ENCODE measurements at places on chromosomes 7 and 10.
A peak's percentile ranks its signal among the peaks of the same experiment; 100 is the strongest.

GRCh38 chr10:101617102-101617823 lies 29.1 kb downstream of the DPCD start:
- DNase-seq = no peak

- no peak for DNase-seq
Observed at GRCh38 chr7:69939317-69939716, 341.0 kb downstream of the AUTS2 start.

DNA sequence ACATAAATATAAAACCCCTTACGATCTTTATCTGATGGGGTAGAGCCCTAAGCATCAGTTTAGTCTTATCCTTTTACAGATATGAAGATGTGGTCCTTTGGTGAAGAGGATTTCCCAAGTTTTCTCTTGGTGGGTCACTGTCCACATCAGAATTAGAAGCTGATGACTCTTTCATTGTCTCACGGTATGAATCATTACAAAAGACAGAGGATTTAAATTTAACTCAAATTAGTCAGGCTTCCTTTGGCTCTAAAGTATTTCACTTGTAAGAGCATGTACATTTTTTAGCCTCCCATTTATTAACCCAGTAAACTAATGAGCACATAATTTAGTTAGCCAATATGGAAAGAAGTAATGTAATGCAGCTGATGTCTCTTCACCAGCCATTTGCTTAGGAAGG lies 49.9 kb upstream of the TMEM26 start:
- DNase-seq = no peak

GRCh38 chr10:90007226-90007625 lies 305.8 kb downstream of the KIF20B start:
- no peak for DNase-seq

DNA sequence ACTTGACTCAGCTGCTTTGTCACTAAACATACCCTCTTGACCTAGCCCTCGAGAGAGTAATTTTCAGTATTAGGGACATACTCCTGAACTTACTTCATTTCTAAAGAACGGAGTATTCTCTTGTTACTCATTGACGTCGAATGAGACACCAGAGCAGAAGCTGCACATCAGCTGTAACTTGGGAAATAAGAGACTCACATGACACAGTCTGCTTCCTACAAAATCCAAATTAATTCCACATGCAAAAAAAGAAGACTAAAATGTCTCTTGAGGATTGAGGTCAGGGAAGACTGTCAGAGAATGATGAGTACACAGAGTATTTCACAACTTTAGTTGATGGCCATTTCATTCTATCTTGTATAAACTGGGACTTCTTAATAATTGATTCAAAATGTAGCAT lies 114.7 kb upstream of the EGFR start:
- no peak for DNase-seq

DNA sequence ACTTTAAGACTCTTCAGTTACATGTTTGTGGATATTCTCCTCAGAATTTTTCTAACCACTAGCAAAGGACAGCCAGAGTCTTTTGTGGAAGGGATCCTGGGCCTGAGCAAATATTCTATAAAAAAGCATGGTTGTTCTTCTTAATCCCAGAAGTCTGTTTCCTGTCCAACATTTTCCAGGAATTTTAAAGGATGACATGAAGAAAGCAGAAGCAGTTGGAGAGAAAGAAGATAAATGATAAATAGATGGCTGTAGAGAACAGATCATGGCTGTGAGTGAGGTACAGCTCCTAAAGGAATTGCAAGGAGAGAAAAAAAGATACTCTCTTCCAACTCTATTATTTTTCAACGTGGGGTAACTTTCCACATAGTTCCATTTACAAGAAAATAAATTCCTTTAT lies 91.8 kb upstream of the STEAP4 start:
- DNase-seq = no peak

DNA sequence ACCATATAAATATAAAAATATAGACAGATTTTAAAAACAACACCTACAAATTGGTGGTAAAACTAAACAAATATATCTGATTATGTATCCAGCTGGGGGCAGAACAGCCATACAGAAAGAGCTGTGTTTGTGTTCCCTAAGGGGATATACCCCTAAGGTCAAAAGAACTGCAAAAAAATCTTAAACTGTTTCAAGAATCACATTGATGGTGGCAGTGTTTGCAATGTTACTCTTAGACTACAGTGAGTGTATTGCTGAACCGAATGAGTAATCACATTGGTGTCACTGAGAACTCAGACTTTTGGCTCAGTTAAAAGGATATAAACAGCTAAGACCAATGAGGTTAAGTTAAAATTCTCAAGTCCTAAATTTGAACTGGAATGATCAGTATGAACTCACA lies 27.1 kb upstream of the PTPRN2 start:
- DNase-seq = no peak

GRCh38 chr10:29319205-29319781 lies 30.4 kb downstream of the LYZL1 start:
- DNase-seq = no peak

DNA sequence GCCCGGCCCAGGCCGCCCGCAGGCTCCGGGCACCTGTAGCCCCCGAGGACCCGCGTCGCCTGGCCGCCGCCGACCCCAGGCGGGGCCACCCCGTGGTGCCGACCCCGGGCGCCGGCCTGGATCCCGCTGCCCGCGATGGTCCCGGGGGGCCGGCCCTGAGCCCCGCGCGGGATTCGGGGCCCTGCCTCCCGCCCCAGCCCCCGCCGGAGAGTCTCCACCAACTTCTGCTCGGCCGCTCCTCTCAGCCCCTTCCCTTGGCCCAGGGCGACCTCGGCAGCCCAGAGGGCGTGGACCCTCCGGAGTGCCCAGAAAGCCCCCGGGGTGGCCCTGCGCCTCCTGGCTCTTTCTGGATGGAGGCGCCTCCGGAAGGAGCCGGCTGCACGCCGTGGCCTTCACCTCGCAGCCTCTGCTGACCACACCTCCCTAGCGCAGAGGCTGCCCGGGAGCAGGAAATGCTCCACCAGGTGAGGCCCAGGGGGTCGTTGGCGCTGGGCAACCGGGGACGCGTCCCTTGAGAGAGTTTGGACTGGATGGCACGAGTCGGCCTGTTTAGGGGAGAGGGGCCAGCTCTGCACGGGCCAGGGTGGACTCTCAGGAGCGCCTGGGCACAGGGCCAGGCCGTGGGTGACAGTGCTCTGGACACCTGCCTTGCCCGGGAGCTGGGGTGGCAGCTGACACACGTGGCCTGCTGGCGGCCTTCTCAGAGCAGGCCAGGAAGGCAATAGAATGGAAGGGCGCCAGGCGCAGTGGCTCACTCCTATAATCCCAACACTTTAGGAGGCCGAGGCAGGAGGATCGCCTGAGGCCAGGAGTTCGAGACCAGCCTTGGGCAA lies 529 bp downstream of the ZNF853 start:
- DNase-seq = no peak

GRCh38 chr7:122143376-122143750 lies 686 bp downstream of the AASS start:
- peak; percentile 2 for DNase-seq

GRCh38 chr7:4791738-4792536 lies 16.5 kb downstream of the AP5Z1 start:
- DNase-seq = peak; percentile 66

Data from stimulated activated CD4-positive, alpha-beta T cell treated with anti-CD3 and anti-CD28 coated beads, Interleukin-12 subunit alpha, Interleukin-12 subunit beta, amount 100 ng/mL, for 24 hours (primary cell).